ENCODE measurements at places on chromosomes 5 and 9.

DNA sequence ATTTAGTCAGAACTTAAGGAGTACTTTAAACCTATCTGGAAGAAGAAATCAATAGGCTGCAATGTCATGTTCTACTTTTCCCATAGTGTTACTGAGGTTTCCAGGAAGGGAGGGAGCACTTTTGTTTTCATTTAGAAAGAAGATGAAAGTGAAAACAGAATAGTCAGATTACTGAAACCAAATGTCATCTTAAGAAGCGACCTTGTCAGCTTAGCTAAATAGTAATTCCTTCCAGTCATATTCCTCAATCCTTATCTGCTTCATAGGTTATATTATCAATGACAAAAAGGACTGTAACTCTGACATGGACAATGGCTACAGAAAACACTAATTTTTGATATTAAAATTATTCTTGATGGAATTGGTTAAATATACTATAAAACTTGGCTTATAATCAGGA lies 27.7 kb downstream of the SAR1B start:
- DNase-seq = no peak

- no peak for DNase-seq
These were observed 303.6 kb downstream of the ARHGAP26 start for GRCh38 chr5:143073766-143074165.

- peak; percentile 80 for DNase-seq
These were observed at the start of gene CCDC69 for GRCh38 chr5:151223447-151224264. CCDC69 (minus strand) TSS chr5:151224092; CDS start chr5:151223970, 122 bp downstream.

- no peak for DNase-seq
These were observed 7.3 kb downstream of the CRHBP start for GRCh38 chr5:76960004-76960625.

- DNase-seq = no peak
These were observed 1891.7 kb upstream of the WWC1 start for GRCh38 chr5:166399781-166400180.

DNA sequence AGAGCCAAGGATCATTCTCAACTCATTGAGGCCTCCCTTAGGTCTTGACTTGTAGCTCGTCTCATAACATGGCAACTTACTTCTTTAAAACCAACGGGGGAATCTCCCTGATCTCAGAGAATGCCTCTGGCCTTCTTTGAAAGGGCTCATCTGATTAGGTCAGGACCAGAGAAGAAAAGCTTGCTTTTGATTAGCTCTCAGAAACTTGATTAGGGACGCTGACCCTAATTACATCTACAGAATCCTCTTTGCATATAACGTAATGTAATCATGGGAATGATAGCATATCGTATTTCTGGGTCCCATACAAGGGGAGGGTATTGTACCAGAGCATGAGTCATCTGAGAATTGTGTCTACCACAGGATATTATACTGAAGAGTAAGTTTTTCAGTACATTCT lies 125.1 kb upstream of the SH3GL2 start:
- DNase-seq = no peak

GRCh38 chr9:74940600-74940999 lies 12.1 kb downstream of the C9orf40 start:
- DNase-seq = no peak

All from germinal center (tissue), 1 donor.